PC-3 (cell line): ENCODE measurements at places on chromosomes 12 and 14. TPM values are rescaled to one million over a fixed set of nuclear protein-coding genes. Genes with fewer than 3 reads are reported as not detected.

Gene BRF1
- 55.8 and 86.1 TPM in 2 replicates for total RNA-seq

Gene RD3L
- not detected in 2 replicates for total RNA-seq

Gene RNASE7
- total RNA-seq = not detected in 2 replicates

Gene FIGNL2
- not detected in 2 replicates for total RNA-seq

- no peak for DNase-seq
Observed at GRCh38 chr14:79162833-79163232, 992.7 kb downstream of the NRXN3 start.

GRCh38 chr12:39402922-39403321 lies 40.0 kb downstream of the KIF21A start:
- DNase-seq = no peak

DNA sequence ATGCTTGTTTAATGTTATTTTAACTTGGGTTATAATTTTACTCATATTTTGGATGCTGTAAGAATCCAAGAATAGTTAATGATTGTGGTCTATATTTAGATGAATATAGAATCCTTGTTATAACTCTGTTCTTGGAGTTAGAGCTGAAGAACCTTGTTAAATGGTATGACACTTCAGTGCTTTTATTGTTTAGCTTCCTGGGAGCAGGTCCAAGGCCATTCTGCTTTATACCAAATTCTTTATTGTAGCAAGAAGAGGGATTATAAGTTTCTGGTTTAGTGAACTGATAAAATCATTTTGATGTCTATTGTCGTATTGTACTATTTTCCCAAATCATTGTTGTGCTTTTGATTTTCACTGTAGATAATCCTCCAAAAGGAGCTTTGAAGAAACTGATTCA lies 69.4 kb downstream of the MIA2 start:
- no peak for DNase-seq

GRCh38 chr14:62301911-62302310 lies 539.7 kb downstream of the SNAPC1 start:
- DNase-seq = no peak

DNA sequence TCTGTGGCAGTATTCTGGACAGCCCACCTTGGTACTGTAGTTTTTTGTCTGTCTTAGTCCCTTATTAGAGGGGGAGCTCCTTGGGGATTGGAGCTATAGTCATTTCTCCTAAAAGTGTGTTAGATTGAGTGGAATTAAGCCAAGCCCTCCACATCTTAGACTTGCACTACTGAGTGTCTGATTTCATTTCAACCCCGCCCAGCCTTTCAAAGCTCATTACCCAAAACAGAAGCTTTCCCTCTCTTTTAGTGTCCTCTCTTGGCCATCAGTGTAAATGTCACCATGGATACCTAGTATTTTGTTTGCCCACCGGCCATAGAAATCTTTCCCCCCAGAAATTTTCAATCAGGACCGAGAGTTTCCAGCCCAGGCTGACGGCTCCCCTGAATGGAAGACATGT lies 74.5 kb downstream of the LRRC74A start:
- no peak for DNase-seq

DNA sequence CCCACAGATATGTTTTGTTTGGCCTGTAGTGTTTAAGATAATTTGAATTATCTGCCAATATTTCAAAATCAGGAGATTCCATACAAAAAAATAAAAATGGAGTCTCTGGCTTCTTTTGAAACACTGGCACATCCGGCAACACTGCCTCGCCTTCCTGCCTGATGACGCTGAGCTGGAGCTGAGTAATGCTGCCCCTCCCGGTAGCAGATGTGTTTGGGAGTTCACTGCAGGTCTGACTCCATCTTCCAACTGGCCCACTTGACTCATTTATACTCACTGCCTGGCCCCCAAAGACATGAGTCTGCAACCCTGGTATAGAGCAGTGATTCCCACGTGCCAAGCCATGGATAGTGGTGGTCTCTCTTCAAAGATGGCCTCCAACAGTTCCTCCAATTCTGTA lies 7.4 kb downstream of the CIT start:
- peak; percentile 80 for DNase-seq

- DNase-seq = no peak
Observed at GRCh38 chr14:50116966-50117365, 594 bp upstream of the VCPKMT start.

- DNase-seq = no peak
Observed at GRCh38 chr14:88535149-88535548, 19.7 kb downstream of the PTPN21 start.

GRCh38 chr12:130989391-130989790 lies 35.7 kb downstream of the ADGRD1 start:
- no peak for DNase-seq

DNA sequence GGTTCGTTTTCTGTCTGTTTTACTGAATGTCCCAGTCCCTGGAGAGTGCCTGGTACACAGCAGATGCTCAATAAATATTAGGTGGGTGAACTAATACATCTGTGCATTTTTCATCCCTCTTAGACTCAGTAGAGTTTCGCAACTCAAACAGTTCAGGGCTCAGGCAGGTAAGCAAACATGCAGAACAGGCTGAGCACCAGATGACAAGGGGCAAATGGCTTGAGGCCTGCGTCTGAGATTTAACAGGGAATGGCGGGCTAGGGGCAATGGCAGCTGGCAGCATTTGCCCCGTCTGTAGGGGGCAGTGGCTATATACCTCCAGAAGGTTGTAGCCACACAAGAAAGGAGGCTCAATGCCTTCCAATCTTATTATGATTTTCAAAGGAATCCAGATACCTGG lies 8.6 kb upstream of the RAN start:
- DNase-seq = no peak

GRCh38 chr12:22458298-22458937 lies 85.9 kb downstream of the C2CD5 start:
- no peak for DNase-seq

- no peak for DNase-seq
Observed at GRCh38 chr12:2138871-2139308, 86.1 kb downstream of the CACNA1C start.

- no peak for DNase-seq
Observed at GRCh38 chr12:30531731-30532678, 163.7 kb downstream of the IPO8 start.

- DNase-seq = peak; percentile 70
Observed at GRCh38 chr14:52327374-52328226, 13.5 kb downstream of the PTGER2 start.

DNA sequence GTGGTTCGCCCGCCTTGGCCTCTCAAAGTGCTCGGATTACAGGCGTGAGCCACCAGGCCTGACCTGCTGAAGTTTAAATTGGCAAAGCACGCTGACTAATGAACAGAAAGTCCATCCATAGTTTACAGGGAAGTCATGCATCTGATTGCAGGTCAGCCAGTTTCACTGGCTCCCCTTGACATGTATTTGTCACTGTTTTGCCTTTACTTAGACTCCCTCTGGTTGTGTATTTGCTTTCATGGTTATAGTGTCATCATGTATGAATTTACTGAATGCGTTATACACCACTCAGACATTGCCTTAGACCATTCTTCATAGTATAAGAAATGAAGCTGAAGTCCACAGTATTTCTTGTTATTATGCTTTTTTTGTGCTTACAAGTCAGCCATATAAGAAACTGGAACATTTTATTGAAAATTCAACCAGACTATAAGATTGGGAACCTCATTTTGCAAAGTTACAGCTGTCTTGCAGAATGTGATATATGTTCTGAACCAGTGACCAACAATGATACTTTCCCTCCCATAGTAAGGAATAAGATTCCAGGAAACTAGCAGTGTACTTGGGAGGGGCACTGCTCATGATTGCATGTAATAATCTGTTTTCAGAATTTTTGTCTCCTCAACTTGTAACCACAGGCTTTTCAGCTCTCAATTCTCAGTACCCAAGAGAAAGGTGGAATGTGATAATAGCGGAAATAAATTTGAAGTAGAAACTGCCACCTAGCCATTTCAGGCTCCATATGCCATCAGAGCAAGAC lies 51.9 kb upstream of the ATF7IP start:
- no peak for DNase-seq

- no peak for DNase-seq
Observed at GRCh38 chr12:96371790-96372699, 28.2 kb downstream of the CDK17 start.

DNA sequence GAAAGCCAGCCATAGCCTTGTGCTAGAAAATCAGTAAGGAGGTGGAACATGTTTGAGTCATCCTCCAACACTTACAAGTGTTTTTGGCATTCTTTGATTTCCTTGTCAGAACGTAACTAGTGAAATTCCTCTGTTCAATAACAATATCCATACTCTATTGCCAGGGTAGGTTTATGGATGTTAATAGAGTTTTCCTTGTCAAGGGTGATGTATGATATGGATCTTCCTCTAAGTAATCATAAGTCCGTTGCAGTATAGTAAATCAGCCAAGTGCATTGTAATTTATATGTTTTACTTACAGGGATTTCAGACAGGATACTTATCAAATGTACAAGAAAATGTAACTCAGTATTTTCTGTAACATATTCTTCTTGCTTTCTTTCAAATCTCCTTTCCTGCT lies 19.4 kb downstream of the NAV3 start:
- no peak for DNase-seq

DNA sequence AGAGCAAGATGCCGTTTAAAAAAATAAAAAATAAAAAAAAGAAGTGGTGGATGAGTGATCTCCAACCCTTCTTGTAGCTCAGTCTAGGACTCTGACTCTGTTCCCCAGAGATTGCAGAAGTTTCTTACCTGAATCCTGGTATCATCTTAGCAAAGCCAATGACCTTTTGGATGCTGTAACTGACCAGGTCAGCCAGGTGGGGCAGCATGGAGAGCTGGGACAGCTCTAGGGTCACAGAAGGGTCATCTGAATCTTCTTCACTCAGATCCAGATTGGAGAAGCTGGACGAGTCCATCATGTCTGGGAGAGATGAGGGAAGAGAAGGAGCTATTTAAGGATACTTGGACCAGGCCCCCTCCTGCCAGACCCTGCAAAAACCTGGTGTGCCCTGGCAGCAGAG lies 35.8 kb upstream of the HDAC7 start:
- no peak for DNase-seq

DNA sequence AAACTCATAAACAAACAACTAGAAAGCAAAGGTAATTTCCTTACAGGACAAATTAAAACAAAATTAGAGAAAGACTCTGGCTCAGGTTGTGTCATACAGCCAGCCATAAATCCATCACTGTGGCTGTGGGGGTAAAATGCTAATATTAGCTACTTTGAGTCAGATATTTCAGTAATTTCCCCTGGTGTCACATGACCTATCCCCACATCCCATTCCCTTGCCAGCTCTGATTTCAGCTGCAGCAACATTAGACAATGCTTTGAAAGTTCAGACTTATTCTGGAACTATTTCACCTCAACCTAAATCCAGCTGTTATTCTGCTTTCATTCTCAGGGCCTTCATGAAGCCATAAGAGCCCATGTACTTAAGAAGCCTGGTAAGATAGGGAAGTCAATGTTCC lies 55.3 kb downstream of the RPL10L start:
- no peak for DNase-seq

GRCh38 chr14:94386085-94387031 lies 2.0 kb downstream of the SERPINA1 start:
- DNase-seq = no peak

- DNase-seq = no peak
Observed at GRCh38 chr14:65237941-65238340, 135.6 kb upstream of the MAX start.

GRCh38 chr12:30939234-30939633 lies 12.7 kb downstream of the TSPAN11 start:
- peak; percentile 24 for DNase-seq

DNA sequence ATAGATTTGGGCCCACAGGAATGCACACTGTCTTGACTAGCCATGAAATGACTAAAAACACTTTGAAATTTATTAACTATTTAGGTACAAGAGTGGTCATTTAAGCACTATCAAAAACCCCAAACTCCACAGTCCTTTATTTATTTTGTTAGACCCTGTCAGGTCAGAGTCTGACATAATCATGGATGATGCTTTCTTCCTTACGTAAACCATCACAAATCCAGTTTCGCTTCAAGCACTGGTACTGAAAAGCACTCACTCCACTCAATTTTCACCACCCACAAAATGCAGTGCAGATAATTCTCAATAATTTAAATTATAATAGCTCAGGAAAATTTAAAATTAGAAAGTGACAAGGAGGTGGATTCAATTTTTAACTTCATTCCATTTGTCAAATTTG lies 25.8 kb downstream of the PPP2R5E start:
- no peak for DNase-seq

- DNase-seq = no peak
Observed at GRCh38 chr12:104623883-104624282, 167.1 kb downstream of the CHST11 start.

GRCh38 chr14:68564826-68565759 lies 227.8 kb downstream of the ZFP36L1 start:
- DNase-seq = peak; percentile 56

DNA sequence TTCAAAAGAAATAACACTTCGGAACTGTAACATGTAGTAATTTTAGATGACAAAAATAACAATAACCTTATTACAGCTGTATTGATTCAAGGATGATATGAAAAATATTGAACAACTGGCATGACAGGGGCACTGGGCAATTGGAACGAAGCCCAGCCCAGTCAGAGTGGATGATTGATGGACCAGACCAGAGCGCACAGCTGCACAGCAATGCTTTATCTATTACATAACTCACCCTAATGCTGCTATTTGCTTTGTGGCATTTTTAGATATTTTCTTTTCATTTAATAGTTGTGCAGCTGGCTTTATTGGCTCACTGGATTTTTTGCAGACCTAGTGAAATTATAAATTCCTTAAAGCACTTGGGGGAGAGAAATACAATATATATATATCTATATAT lies 26.9 kb upstream of the FERMT2 start:
- no peak for DNase-seq

- DNase-seq = no peak
Observed at GRCh38 chr12:120933786-120934185, 29.6 kb upstream of the SPPL3 start.

DNA sequence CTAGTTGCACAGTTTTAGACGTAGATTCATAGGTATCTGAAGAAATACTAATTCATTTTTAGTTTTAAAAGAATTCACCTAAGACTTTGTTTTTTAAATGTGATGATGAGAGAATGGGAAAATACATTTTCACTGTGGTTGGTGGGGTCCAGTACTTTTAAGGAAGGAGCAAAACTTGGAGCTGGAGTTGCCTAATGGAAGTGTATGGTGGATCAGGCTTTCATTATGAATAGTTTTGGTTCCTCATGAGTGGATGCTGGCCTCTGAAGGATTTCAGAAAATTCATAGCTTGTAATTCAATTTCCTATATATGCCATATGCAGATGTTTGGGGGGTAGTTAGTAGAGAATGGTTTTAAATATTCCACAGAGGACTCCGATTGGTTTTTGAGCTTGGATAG lies 27.1 kb downstream of the STK38L start:
- DNase-seq = no peak

DNA sequence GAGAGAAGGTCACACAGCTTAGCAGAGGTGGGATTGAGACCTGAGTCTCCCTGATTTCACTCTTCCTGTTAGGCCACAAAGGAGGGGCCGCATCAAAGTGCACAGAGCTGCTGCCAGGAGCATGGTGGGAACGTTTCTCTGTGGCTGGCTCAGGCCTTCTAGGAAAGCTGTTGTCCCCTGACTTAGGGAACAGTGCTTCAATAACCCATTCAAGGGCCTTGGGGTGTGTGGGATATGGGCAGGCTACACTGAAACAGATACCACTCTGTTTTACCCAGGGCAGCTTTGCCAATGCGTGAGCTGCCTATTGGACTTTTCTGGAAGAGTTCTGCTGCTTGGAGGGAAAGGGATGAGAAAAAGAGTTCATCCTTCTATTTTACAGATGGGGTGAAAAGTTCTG lies 110.0 kb downstream of the ADCK1 start:
- DNase-seq = no peak

GRCh38 chr14:95452176-95452892 lies 64.1 kb downstream of the SYNE3 start:
- DNase-seq = peak; percentile 25

GRCh38 chr12:51240971-51241370 lies 2.3 kb downstream of the DAZAP2 start:
- DNase-seq = peak; percentile 12

- no peak for DNase-seq
Observed at GRCh38 chr12:47715877-47716548, 9.3 kb downstream of the ENDOU start.
